ENCODE measurements at places on chromosomes 2 and 18.

DNA sequence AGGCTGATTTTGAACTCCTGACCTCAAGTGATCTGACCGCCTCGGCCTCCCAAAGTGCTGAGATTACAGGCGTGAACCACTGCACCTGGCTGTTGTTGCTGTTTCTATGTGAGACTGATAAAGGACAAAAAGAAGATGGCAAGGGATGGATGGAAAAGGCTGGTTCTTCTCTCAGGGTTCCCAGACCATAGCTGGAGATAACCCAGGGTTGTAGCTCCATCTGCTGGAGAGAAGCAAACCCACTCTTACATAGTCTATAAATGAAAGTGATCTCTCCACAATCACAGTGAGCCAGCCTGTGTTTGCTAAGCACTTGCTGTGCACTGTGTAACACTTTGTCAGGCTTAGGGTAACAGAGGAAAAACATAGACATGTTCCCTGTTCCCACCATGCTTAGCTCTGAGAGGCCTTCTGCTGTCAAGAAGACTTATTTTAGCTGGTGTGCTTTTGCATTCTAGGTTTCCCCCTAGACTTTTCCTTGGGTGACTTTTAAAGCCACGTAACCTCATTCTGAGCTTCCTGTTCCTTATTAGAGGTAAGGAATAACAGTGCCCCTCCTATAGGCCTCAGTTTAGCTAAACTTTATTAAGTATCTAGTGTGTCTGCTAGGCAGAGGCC is 49.7 kb downstream of the LIMS1 start:
- DNase-seq = peak; percentile 78

DNA sequence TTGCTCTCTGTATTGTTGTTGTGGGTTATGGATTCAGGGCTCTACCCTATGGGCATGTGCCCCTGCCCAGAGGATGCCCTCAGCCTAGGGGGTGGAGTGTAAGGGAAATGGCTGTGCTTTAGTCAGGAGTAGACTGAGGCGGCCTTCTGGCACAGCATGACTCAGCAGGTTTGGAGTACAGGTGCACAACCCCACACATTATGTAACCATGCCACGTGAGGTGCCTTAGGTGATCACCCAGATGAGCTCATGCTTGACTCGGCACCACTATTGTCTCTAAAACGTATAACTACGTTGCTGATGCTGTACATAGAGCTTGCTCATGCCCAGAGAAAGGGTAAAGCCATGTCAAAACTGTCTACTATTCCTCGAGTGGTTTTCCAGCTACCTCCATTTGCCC is 48.3 kb upstream of the ZC3H15 start:
- DNase-seq = no peak

DNA sequence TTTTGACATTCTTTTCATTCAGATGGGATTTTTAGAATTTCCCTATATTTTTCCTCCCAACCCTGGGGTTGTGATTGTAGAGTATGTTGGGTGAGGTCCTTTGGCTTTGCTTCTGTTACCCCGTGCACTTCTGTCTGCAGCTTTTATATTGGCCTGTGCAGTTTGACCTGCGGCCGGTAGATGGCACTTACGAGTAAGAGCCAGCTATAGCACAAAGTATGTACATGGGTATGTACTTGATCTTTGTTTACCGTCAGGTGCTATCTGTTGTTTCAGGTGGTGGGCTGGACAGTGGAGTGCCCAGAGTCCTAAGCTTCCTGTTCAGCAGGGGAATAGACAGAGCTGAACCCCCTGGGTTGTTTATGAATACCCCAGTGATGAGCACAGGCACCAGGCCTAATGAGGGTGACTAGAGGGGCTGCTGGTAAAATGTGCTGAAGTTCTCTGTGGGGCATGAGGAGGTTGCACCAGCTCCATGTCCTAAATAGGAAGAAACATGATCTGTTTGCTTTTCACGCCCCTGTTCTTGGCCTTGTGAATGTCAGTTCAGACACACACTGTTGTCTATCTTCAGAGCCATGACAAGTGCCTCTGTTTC is 58.9 kb upstream of the THUMPD2 start:
- peak; percentile 65 for DNase-seq

DNA sequence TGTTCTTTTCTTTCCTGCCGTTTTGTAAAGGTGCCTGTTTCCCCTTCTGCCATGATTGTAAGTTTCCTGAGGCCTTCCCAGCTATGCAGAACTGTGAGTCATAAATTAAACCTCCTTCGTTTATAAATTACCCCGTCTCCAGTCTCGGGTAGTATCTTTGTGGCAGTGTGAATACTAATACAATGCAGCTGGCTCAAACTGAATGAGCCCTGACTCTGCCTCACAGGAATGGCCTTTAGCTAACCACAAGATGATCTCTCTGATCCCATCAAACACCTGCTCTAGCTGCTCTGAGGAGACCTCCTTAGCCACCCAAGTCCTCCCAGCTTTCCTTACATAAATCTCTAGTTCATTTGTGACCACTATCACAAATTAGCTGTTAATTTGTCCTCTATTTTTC is 41.5 kb upstream of the CAB39 start:
- no peak for DNase-seq

- DNase-seq = no peak
Observed at GRCh38 chr18:2091937-2092336, 479.4 kb downstream of the METTL4 start.

DNA sequence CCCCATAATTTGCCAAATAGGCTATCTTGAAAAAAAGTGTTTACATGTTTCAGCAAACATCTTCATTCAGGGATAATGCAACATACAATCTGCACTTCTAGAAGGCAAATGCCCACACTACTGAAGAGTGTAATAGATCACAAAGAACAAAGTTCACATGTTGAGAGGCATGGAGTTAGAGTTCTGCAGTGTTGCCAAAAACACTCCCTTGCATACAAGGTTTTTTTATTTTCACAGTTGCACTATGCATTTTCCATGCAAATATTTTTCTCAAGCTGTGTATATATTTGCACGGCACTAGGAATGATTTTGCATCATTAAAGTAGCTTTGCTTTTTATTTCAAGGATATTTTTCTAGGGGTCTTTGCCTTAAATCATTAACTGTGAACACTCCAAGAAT is 409.9 kb downstream of the THSD7B start:
- DNase-seq = no peak

GRCh38 chr2:175393851-175394250 is 212.3 kb upstream of the ATP5MC3 start:
- no peak for DNase-seq

DNA sequence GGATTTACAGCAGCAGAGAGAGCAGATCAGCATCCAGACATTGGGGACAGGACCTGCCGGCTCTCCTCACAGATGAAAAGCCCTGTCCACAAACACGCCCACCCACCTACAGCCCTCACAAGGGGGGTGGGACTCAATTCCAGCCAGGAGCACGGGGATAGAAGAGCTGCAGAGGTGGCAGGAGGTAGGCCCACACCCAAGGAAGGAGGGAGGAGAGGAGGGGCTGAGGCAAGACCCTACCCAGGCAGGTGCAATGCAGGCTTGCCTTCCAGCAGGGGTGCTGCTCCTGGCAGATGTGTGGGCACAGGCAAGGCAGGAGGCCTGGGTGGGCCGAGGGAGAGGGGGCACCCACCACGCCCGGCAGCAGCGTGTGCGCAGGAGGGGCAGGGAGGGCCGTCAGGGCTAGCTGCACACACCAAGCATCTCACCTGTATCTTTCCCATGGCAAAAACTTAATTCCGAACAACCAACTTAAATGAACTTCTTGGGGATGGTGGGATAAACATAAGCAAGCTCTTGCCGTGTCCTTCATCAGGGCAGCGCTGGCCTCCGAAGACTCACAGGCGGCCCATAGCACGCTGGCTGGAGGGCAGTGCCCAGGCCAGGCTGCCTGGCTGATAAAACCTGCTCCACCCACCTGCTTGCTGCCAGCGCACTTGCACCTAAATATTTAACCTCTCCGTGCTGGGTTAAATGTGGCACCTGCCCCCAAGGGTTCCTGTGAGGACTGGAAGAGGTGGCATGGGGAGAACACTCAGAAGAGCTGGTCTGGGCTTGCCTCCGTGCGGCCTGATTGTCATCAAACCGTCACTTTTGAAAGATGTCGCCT is 219.5 kb downstream of the HDAC4 start:
- DNase-seq = no peak

GRCh38 chr2:211745295-211746097 is 793.1 kb downstream of the ERBB4 start:
- peak; percentile 76 for DNase-seq

- peak; percentile 32 for DNase-seq
Observed at GRCh38 chr2:67268797-67269196, 128.3 kb upstream of the ETAA1 start.

DNA sequence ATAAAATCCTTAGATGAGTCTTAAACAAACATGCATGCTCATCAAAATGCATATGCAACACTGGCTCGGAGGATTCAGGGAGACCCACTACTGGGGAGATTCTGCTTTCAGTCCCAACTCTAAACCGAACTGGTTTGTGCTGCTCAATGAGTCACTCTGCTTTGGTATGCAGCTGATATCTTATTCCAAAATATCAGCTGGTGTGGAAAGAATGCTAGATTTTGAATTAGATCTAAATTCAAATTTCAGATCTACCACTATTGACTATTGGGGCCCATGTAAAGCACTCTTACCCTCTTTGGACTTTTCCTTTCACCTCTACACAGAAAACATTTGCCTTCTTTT is 39.2 kb upstream of the TTN start:
- DNase-seq = peak; percentile 40

DNA sequence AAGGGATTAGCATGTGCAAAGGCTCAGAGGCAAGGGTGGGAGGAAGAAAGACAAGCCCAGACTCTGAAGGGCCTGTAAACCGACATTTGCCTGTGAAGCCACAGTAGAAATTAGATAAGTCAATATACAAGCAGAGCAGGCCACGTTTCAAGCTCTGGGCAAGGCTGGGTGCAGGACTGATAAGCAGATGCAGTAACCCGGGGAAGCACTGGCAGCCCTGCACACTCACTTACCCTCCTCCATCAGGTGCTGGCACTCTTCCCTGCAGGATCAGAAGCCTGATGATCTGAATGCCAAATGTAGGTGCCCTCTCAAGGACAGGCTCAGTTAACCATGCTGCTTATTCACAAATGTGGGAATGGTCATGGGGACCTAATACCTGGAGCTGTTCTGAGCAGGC is 46.3 kb upstream of the RAB12 start:
- no peak for DNase-seq

DNA sequence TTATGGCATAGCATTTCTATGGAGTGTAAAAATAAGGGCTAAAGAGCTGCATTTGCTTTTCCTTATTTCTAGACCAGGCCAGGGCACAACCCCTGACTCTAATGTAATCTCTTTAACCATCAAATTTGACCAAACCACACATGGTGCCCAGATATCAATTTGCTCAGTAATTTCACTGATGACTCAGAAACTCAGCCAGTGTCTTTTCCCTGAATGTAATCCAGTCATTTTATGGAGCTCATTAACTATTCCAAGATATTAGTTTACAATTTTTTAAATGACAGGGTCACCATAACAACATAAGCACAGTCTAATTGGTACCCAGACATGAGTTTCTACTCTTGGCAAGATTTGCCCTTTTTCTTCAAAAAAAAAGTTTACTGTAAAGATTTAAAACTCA is 270.8 kb upstream of the AGAP1 start:
- DNase-seq = no peak

DNA sequence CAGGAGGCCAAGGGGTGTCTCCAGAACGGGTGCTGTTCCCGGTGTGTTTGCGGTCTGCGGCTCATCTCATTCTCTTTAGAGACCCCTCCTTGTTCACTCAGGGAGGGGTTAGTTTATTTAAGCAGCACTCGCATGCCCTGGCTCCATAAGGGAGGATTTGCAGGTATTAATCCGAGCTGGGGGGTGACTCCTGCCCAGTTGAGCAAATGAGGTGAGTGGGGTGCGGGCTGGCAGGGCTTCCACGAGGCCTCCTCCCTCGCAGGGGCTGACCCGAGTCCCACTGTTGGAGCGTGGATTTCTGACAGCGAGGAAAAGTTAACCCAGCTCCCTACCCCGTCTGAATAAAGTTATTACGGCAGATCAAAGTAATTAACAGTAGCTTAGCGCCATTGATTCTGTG is 371.8 kb upstream of the SALL3 start:
- no peak for DNase-seq

- peak; percentile 52 for DNase-seq
Observed at GRCh38 chr2:205352593-205352992, 329.7 kb upstream of the NRP2 start.

- no peak for DNase-seq
Observed at GRCh38 chr2:137836671-137837070, 127.6 kb upstream of the HNMT start.

DNA sequence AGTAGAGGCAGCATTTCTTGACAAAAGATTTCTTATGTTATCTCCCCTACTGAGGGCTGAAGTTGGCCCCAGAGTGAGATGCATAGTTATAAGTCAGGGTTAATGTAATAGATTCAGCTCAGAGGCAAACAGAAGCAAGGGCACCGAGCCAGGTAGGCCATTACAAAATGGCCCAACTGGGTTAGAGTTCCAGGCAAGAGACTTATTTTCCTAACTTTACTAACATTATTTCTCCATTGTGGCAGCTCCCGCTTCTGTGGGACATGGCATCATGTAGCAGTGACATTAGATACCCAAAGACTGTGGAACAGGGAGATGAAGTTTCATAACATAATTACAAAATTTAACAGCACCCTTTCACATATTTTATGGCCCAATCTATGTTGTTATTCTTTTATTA is 27.1 kb downstream of the TSPYL6 start:
- DNase-seq = no peak

- no peak for DNase-seq
Observed at GRCh38 chr2:20211420-20211819, 13.5 kb downstream of the SDC1 start.

GRCh38 chr2:59887366-59887765 is 666.1 kb downstream of the BCL11A start:
- no peak for DNase-seq

DNA sequence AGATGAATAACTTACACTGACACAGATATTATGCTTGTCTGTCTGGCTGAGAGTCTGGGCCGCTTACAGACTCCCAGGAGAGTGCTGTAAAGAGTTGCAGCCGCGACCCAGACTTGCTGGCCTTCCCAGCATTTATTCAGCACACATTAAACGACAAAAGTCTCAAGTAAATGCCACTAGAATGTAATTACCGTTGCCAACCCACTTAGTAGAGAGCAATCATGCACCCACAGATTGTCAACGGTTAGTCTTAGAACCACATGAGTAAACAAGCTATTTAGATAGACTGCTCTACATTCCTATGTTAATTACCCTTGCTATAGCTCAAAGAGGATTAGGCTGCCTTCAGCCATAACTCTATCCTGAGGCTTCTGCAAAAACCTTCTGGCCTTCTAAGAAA is 47.8 kb upstream of the C2orf74 start:
- no peak for DNase-seq

GRCh38 chr2:70087702-70088597 is 673 bp downstream of the PCBP1 start:
- peak; percentile 59 for DNase-seq
